ENCODE measurements at places on chromosomes 16 and 17. TPM values are rescaled to one million over a fixed set of nuclear protein-coding genes. Genes with fewer than 3 reads are reported as not detected.

OR3A3 gene
- not detected for total RNA-seq

SCGB1C2 gene
- not detected for total RNA-seq

CDH5 gene
- total RNA-seq = not detected

CLEC18C gene
- total RNA-seq = 1.1 TPM

KRT27 gene
- not detected for total RNA-seq

- no peaks in the 10 kb centered on the region for H3K4me1 ChIP-seq
- DNase-seq = no peak
- no peak overlapping the region for H3K4me3 ChIP-seq
- H3K36me3 ChIP-seq = no peaks in the 10 kb centered on the region
- H3K27me3 ChIP-seq = no peaks in the 10 kb centered on the region
These were observed 449.3 kb downstream of the KCNJ2 start for GRCh38 chr17:70618641-70619040.

DNA sequence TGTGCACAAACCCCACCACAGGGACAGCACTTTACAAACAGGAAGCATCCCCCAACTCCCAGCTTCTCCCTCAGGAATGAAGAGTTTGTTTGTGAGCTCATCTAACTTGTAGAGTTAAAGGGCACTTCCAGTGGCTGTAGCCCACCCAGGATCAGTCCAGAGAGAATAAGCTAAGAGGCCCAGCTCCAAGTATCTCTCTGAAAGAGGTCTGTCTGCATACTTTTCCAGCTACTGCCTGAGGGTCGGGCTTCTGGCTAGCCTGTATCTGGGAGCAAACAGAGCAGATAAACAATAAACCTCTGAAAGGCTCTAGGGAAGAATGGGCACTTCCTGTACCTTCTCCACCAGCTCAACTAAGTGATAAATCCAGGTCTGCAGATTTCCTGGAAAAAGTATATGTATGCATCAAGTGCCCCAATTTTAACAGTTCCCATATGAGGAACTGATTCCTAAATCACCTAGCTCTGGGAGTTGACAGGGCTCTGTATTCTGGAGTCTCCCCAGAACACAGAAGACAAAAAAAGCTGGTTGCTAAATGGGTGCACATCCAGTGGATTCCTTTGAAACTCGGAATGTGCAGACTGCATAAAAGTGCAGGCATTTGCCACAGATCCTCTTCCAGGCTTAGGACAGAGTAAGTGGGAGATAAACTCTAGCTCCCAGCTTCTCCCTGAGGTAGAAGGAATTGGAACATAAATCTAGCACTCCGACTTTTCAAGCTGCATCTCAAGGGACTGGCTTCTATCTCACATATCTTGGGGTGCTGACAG lies 37.1 kb upstream of the MYLK3 start:
- H3K36me3 ChIP-seq = no peaks in the 10 kb centered on the region
- H3K4me1 ChIP-seq = peaks cover 6% of the 10 kb centered on the region
- H3K27me3 ChIP-seq = no peaks in the 10 kb centered on the region
- H3K27ac ChIP-seq = no peak overlapping the region

DNA sequence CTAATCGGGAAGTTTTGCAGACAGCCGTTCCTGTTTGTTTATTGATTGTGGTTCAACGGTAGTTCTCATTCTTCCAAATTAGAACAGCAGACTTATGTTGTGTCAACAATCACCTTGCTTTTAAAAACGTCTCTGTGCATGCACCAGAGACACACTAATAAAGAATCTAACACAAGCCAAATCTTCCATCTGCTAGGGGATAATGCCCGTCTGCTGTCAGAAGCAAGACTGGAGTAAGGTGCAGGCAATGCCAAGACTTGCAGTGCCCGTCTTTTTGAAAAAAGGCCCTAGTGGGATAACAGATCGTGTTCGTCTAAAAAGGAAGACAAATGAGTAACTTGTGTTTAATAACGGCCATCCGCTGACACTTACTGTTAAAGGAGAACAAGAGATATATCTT lies 158.4 kb downstream of the KCNJ2 start:
- H3K4me1 ChIP-seq = no peaks in the 10 kb centered on the region
- no peak overlapping the region for H3K27ac ChIP-seq
- no peaks in the 10 kb centered on the region for H3K27me3 ChIP-seq
- no peaks in the 10 kb centered on the region for H3K36me3 ChIP-seq

- H3K4me3 ChIP-seq = no peak overlapping the region
- no peak for DNase-seq
- H3K4me1 ChIP-seq = no peaks in the 10 kb centered on the region
- peaks cover 2% of the 10 kb centered on the region for H3K27me3 ChIP-seq
- peaks cover 2% of the 10 kb centered on the region for H3K36me3 ChIP-seq
These were observed 9.3 kb downstream of the SSTR2 start for GRCh38 chr17:73174126-73174525.

DNA sequence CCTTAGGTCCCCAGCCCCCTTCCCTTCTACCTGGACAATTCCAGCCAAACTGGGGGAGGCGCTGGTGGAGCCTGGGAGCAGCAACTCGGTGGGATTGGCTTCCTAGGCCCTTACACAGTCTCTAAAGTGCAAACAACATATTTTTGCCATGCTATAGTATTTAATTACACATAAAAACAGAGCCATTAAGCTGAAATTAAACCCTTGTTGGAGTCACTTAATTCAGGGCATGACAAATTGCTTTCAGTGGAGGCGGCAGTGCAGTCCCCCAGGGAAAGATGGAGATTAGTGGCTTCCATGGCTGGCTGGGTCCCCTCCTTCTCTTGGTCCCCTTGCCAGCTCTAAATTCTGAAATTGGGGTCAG lies 17.3 kb downstream of the IGFBP4 start:
- peaks cover 7% of the 10 kb centered on the region for H3K36me3 ChIP-seq
- DNase-seq = no peak
- H3K4me1 ChIP-seq = peaks cover 2% of the 10 kb centered on the region
- H3K4me3 ChIP-seq = no peak overlapping the region
- no peaks in the 10 kb centered on the region for H3K27me3 ChIP-seq

DNA sequence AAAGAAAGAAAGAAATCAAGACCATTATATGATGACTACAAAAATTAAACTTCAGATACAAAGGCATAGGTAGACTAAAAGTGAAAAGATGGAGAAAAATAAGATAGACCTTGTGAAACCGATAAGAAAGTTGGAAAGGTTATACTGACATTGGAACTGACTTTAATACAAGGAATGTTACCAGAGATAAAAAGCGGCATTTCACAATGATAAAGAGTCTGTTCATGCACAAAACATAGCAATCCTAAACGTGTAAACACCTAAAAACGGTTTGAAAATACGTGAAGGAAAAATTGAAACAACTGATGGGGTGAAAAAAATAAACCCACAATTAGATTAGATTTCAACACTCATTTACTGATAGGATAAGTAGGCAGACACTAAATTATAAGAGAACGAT lies 9.6 kb upstream of the ERN1 start:
- H3K4me1 ChIP-seq = no peaks in the 10 kb centered on the region
- no peak for DNase-seq
- H3K27ac ChIP-seq = no peak overlapping the region
- no peaks in the 10 kb centered on the region for H3K27me3 ChIP-seq
- no peaks in the 10 kb centered on the region for H3K36me3 ChIP-seq

- H3K27ac ChIP-seq = no peak overlapping the region
- H3K4me1 ChIP-seq = no peaks in the 10 kb centered on the region
- no peaks in the 10 kb centered on the region for H3K27me3 ChIP-seq
- DNase-seq = no peak
- H3K36me3 ChIP-seq = peaks cover 28% of the 10 kb centered on the region
These were observed 16.1 kb downstream of the GOT2 start for GRCh38 chr16:58717994-58718393.

- H3K27ac ChIP-seq = no peak overlapping the region
- no peaks in the 10 kb centered on the region for H3K27me3 ChIP-seq
- no peak overlapping the region for H3K4me3 ChIP-seq
- no peak for DNase-seq
- H3K36me3 ChIP-seq = peaks cover 10% of the 10 kb centered on the region
These were observed 19.5 kb downstream of the PCTP start for GRCh38 chr17:55770196-55770870.

DNA sequence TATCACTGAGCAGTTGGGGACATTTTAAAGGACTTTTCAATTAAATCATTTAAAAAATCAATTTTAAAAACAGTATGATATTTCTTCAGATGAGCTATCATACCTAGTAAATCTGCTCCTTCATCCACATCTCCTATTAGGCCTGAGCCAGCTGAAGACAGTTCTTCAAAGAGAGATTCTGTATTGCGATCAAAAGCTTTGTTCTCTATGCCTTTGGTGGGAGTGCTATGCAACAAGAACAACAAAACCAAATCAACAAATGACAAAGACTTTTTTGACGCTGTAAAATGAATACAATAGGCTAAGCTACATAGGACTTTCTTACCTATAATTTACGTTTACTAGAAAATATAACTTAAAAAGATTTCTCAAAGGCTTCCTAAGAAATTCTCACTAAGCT lies 106.5 kb downstream of the SPAG9 start:
- no peak overlapping the region for H3K27ac ChIP-seq
- no peaks in the 10 kb centered on the region for H3K27me3 ChIP-seq

GRCh38 chr16:57379579-57379978 lies 7.3 kb downstream of the CX3CL1 start:
- H3K36me3 ChIP-seq = no peaks in the 10 kb centered on the region
- DNase-seq = no peak
- no peaks in the 10 kb centered on the region for H3K27me3 ChIP-seq
- H3K4me1 ChIP-seq = peaks cover 9% of the 10 kb centered on the region
- H3K4me3 ChIP-seq = no peak overlapping the region
- no peak overlapping the region for H3K27ac ChIP-seq

DNA sequence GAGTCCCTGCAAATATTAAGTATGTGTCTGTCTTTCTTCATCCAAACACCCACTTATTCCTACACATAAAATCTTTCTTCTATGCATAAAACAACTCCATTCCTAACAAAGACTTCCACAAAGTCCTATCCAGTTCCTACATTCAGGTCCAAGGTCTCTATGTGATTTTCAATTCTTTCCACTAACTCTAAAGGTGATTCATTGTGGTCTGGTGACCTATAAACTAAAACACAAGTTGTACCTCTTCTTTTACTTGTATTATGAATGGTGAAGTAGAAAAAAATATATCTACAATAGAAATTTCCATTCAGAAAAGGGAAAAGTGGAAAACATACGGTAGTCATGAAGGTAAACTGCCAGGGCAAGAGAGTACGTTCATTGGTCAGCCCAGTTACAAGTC lies 56.6 kb downstream of the USP32 start:
- H3K27ac ChIP-seq = no peak overlapping the region
- no peak for DNase-seq
- H3K4me3 ChIP-seq = no peak overlapping the region
- H3K36me3 ChIP-seq = peaks cover 6% of the 10 kb centered on the region
- H3K27me3 ChIP-seq = no peaks in the 10 kb centered on the region

GRCh38 chr17:1485423-1486376 lies 6.8 kb downstream of the MYO1C start:
- peaks cover 3% of the 10 kb centered on the region for H3K36me3 ChIP-seq
- H3K27me3 ChIP-seq = peaks cover 5% of the 10 kb centered on the region
- H3K4me3 ChIP-seq = peak overlapping the region; percentile 84
- peak overlapping the region; percentile 84 for H3K27ac ChIP-seq
- DNase-seq = peak; percentile 75

- H3K27ac ChIP-seq = no peak overlapping the region
- no peak for DNase-seq
- no peak overlapping the region for H3K4me3 ChIP-seq
- H3K4me1 ChIP-seq = peaks cover 16% of the 10 kb centered on the region
These were observed 27.8 kb upstream of the TAC4 start for GRCh38 chr17:49875685-49876084.

DNA sequence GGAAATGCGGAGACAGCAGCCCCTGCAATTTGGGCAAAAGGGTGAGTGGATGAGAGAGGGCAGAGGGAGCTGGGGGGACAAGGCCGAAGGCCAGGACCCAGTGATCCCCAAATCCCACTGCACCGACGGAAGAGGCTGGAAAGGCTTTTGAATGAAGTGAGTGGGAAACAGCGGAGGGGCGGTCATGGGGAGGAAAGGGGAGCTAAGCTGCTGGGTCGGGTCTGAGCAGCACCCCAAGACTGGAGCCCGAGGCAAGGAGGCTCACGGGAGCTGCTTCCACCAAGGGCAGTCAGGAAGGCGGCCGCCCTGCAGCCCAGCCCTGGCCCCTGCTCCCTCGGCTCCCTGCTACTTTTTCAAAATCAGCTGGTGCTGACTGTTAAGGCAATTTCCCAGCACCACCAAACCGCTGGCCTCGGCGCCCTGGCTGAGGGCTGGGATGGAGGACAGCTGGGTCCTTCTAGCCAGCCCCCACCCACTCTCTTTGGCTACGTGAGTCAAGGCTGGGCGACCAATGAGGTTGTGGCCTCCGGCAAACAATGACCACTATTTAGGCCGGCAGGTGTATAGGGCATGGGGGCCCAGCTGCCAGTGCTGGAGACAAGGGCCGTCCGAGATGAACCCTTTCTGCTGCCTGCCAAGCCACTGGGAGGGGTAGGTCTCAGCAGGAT lies 507 bp downstream of the SERPINF1 start:
- H3K4me1 ChIP-seq = peaks cover 20% of the 10 kb centered on the region
- no peak overlapping the region for H3K27ac ChIP-seq
- H3K4me3 ChIP-seq = no peak overlapping the region
- peaks cover 2% of the 10 kb centered on the region for H3K27me3 ChIP-seq
- no peak for DNase-seq

- H3K36me3 ChIP-seq = no peaks in the 10 kb centered on the region
- H3K27me3 ChIP-seq = peaks cover 14% of the 10 kb centered on the region
- no peak for DNase-seq
These were observed 145.3 kb downstream of the SPECC1 start for GRCh38 chr17:20154286-20155000.

DNA sequence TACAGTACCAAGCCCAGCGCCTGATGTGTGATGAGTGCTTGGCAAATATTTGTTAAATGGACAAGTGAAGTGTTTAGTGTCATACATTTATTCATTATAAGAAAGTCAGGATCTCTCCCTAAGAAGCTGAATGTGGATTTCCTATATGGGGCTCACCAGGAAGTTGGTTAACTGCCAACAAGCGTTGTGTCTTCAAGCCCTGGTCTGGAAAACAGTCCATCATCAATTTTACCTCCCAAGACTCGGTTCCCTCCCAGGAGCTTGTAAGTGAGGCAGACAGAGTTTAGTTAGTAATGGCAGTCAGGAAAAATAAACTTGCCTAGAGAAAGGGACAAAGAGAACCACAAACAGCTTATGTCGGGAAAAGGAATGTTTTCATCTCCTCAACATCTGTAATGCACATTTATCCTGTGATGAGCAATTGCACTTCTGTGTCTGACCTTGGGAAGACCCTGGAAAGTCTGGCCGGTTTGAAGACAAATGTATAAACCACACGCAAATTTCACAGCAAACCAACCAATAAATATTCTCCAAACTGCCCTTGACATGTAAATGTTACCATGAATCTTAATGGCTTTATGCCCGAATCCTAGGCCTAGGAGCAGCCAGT lies 28.3 kb downstream of the C16orf95 start:
- H3K27ac ChIP-seq = no peak overlapping the region
- no peak for DNase-seq
- H3K4me1 ChIP-seq = no peaks in the 10 kb centered on the region
- H3K4me3 ChIP-seq = no peak overlapping the region
- H3K36me3 ChIP-seq = peaks cover 10% of the 10 kb centered on the region
- H3K27me3 ChIP-seq = no peaks in the 10 kb centered on the region

GRCh38 chr16:49523435-49524159 lies 150.0 kb downstream of the C16orf78 start:
- no peak overlapping the region for H3K4me3 ChIP-seq
- no peaks in the 10 kb centered on the region for H3K36me3 ChIP-seq
- DNase-seq = no peak

GRCh38 chr17:60043846-60044245 lies 34.9 kb downstream of the HEATR6 start:
- H3K27ac ChIP-seq = no peak overlapping the region
- no peak for DNase-seq
- peaks cover 13% of the 10 kb centered on the region for H3K36me3 ChIP-seq
- no peak overlapping the region for H3K4me3 ChIP-seq
